ENCODE measurements at places on chromosomes 7 and 10.

DNA sequence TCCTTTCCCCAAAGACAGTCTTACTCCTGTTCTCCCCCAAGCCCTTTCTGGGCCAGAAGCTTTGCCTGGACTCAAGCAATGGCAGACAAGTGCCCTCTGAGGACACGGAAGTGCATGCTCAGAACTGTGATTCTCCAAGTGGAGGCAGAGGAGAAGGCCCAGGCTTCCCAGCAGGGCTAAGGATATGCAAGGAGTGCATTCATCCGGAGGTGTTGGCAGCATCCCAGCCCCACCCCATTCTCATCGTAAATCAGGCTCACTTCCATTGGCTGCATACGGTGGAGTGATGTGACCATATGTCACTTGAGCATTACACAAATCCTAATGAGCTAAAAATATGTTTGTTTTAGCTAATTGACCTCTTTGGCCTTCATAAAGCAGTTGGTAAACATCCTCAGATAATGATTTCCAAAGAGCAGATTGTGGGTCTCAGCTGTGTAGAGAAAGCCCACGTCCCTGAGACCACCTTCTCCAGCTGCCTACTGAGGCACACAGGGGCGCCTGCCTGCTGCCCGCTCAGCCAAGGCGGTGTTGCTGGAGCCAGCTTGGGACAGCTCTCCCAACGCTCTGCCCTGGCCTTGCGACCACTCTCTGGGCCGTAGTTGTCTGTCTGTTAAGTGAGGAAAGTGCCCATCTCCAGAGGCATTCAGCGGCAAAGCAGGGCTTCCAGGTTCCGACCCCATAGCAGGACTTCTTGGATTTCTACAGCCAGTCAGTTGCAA lies 1.4 kb upstream of the RBP3 start:
- DNase-seq, result no peak

GRCh38 chr10:4456776-4457175 lies 369.2 kb upstream of the AKR1E2 start:
- DNase-seq, result no peak

DNA sequence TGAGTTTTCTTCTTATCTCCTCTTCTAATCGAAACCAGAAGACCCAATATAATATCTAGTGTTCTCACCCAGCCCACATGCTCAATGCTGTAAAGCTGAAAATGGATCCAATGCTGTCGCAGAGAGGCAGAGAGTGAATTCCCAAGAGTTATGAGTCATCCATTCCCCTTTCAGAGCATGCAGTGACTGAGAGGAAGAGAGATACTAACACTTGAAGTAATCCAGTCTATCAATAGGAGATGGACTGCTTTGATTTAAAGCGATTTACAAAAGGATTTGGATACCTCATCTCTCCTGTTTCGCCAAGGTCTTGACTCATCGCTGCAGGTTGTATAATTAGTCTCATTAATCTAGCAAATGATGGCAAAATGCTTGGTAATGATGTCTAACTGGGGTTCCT lies 41.5 kb upstream of the PRKCQ start:
- no peak for DNase-seq

DNA sequence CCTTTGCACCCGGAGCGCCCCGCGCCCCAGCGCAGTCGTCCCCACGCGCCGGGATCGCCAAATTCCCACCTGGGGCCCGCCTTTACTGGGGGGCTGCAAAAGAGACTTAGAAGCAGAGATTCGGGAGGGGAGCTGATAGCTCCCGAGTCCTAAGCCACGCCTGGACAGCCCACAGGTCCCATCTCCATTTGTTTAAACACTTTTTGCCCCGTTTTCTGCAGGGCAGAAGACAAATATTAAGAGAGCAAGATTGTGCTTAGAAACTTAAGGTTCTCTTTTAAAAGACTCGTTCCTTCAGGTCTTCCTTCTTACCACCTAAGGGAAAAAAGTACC lies 299.1 kb upstream of the NFE2L3 start:
- DNase-seq, result no peak

- DNase-seq, result no peak
Observed at GRCh38 chr7:138885383-138886147, 87.6 kb upstream of the ATP6V0A4 start.

- DNase-seq, result no peak
Observed at GRCh38 chr10:32787690-32788284, 170.2 kb downstream of the ITGB1 start.

DNA sequence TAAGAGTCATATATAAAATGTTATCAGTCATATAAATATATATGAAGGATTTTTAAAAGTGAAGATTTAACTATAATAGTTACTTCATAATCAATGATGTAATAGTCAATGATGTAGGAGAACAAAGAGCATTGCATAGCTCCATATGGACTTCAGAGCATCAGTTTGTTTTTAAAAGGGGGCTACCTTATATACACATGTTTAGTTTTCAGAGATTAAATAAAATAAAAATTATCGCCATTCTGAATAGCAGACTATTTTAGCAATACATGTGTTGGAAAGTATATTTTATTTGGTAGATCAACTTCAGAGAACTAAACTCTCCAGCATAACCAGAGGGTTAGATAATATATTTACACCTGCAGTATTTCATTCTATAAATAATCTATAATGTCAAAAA lies 29.1 kb upstream of the EPC1 start:
- no peak for DNase-seq

- DNase-seq, result no peak
Observed at GRCh38 chr10:59148701-59149100, 27.7 kb upstream of the PHYHIPL start.

DNA sequence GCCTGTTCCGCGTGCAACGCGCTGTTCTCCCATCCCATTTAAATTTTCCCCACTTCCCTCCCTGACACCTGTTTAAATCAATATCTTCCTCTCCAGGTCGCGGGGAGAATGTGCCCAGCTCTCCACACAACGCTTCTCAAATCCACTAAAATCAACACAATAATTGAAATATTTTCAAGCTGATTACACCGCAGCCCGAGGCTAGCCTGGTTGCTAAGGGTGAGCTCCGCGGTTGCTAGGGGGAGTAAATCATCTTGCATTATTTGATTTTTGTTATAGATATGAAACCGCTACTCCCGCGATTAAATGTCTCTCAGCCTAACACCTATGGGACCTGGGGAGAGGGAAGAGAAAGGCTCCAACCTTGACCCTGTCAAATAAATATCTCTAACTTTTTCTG lies 36.2 kb downstream of the UNCX start:
- DNase-seq, result no peak

DNA sequence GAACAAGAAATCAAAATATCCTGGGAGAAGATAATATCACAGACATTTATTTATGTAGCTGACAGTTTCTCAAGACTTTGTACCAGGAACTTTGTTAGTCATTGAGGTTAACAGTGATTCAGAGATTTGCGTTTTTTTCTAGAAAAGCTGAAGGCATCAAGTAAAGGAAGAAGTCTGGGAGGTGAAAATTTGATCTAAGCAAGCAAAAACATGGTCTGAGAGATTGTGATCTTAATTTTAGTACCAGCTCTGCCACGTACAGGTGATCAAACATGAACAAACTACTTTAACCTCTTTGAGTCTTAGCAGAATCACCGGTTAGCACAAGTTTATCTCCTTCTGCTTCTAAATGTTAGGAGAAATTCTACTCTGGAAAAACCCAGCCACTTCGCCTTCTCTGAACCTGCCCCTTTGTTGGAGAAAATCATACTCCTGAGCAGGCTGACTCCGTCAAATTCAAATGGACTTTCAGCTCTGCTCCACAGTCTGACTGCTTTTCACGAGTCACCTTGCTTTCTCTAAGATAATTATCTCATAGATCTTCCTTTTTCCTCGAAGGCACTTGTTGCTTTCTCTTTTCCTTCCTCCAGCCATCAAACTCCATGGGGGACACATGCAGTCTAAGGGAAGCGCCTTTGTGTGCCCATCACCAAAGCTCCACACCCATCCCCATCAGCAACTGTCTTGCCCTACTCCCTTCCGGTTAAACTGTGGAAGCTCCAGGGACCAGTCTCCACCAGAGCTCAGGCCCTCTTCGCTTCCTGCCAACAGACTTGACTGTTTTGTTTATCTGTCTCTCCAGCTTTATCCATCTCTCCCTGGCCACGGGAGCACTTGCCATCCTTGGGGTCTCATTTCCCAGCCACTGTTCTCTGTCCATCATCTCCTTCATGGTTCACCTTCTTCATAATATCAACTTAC lies 86.3 kb downstream of the PRKCQ start:
- DNase-seq, result no peak

GRCh38 chr10:132637477-132638129 lies 100.0 kb downstream of the INPP5A start:
- peak; percentile 23 for DNase-seq

- no peak for DNase-seq
Observed at GRCh38 chr7:94432817-94433216, 38.1 kb downstream of the COL1A2 start.

DNA sequence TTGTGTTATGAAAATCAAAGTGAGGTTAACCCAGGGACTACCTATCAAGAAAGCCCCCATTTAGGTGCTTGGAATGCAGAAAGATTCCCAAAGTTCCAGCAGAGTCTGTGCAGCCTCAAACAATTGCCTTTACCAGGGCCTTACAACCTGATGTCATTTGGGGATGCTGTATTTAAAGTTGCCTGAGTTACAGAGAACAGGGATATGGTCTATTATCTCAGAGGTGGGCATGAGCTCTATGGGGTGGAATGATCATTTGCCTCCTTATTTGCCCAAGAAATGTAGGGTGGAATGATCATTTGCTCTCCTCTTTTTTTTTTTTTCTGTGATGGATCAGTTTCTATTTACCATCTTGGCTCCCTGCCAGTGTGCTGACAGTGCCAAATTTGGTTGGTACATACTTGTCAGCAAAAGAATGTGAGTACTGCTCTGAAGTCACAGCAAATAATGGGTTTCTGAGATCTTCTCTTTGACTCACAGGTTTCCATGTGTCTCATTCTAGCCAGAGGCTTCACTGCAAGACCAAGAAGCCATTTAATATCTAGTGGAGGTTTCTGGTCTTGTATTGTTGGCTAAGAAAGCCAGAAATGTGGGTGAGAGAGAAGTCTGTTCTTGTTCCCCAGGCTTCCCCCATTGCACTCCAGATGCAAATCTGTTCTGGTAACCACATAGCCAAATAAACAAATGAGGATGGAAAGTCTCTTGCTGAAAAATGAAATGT lies 45.5 kb upstream of the ZNRF2 start:
- DNase-seq, result no peak

- DNase-seq, result no peak
Observed at GRCh38 chr10:30816159-30816819, 186.7 kb upstream of the LYZL2 start.

GRCh38 chr10:79354141-79354540 lies 6.9 kb downstream of the PPIF start:
- peak; percentile 10 for DNase-seq

- no peak for DNase-seq
Observed at GRCh38 chr7:20601121-20601520, 14.3 kb upstream of the ABCB5 start.

DNA sequence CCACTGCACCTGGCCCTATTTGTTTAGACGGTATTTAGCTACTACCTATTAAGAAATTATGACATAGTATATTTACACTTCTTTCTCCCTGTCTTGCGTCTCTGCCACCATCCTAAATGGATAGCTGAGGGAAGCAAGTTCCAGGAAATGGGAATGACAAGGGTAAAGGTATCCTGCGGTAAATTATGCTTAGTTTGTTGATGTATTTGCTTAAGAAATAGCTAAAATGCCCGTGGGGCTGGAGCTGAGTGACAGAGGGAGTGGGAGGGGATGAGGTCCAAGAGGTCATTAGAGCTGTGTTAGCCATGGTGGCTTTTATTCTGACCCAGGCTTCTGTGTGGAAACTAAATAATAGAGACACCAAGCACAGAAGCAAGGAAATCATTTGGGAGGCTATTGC lies 29.0 kb upstream of the UBE2D1 start:
- DNase-seq, result no peak

DNA sequence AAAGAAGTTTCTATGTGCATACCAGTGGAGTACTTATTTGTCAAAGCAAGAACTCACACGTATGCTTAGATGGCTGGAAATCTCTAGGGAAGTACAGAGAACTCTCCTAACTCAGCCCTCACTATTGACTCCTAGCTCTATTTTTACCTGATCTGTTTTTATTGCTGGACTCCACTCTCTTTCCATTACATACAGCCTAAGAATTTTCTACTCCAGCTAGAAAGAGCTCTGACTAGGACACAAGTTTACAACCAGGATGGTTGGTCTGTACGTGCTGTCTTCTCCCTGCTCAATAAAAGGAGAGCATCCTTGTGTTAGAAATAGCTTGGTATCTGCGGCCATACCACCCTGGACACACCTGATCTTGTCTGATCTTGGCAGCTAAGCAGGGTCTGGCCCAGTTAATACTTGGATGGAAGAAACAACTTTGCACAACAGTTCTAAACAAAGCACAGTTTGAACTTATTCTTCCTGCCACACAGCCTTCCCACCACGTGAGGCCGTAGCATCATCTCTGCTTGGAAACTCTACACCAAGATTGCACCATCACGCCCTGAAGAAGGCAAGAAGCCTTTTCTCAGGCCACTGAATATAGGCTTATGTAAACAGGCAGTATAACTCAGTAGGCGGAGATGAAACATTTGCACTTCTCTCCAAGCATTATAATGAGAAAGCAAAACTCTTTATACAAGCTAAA lies 50.7 kb downstream of the KCNMA1 start:
- DNase-seq, result no peak

GRCh38 chr7:33101906-33102305 lies 7.3 kb downstream of the RP9 start:
- no peak for DNase-seq

DNA sequence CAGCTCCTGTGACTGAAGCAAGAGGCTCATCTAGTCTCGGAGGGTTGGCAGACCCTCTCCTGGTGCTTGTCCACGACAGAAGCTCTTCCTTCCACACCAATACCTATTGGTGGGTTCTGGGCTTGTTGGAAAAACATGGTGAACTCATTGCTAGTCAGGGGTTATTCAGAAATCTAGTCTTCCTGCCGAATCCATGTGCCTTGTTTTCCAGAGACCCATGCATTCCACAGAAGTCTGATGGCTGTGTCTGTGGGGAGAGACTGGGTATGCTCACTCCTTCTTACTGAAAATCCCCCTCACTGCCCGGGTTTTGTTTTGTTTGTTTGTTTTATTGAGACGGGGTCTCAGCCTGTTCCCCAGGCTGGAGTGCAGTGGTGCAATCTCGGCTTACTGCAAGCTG lies 138.3 kb downstream of the DNAJB6 start:
- no peak for DNase-seq

GRCh38 chr10:70827086-70827757 lies 11.5 kb downstream of the SGPL1 start:
- no peak for DNase-seq

- no peak for DNase-seq
Observed at GRCh38 chr7:71972534-71972933, 439.6 kb downstream of the CALN1 start.

GRCh38 chr10:1737222-1738061 lies at the start of gene ADARB2:
Gene ADARB2 (minus strand): TSS chr10:1737525.
- DNase-seq, result peak; percentile 24

- DNase-seq, result peak; percentile 2
Observed at GRCh38 chr7:108211382-108212201, 81.4 kb upstream of the LAMB4 start.

DNA sequence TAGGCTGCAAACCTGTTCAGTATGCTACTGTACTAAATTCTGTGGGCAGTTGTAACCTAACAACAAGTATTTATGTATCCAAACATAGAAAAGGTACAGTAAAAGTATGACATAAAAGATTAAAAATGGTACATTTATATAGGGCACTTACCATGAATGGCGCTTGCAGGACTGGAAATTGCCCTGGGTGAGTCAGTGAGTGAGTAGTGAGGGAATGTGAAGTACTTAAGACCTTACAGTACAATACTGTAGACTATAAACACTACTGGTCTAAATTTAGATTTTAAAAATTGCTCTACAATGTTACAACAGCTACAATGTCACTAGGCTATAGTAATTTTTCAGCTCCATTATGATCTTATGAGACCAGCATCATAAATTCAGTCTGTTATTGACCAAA lies 146.0 kb upstream of the GNAI1 start:
- DNase-seq, result no peak

- DNase-seq, result no peak
Observed at GRCh38 chr7:134469622-134470021, 10.7 kb upstream of the AKR1B1 start.

Data from stimulated activated CD4-positive, alpha-beta T cell treated with anti-CD3 and anti-CD28 coated beads, Interleukin-2, amount 100 ng/mL, for 24 hours (primary cell).